ENCODE measurements at places on chromosomes 6 and 20.

- peak; percentile 39 for DNase-seq
Observed at GRCh38 chr6:17714177-17714576, 7.5 kb upstream of the NUP153 start.

DNA sequence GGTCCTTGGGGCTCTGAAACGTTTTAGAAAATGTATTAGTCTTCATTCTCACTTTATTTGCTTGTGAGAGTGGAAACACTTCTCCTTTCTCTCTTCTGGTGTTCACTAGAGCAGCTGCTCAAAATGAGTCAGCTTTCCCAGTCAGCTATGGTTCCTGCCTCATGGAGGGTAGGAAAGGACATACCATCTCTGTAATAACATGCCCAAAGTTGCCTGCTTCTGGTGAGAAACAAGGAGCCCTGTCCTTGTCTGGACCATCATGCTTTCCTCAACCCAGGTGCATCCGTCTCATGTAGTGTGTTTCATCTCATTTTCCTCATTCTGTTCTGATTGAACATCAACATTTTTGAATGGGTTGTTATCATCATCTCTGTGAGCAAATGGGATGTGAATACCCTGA is 17.1 kb upstream of the TINAG start:
- peak; percentile 84 for DNase-seq

DNA sequence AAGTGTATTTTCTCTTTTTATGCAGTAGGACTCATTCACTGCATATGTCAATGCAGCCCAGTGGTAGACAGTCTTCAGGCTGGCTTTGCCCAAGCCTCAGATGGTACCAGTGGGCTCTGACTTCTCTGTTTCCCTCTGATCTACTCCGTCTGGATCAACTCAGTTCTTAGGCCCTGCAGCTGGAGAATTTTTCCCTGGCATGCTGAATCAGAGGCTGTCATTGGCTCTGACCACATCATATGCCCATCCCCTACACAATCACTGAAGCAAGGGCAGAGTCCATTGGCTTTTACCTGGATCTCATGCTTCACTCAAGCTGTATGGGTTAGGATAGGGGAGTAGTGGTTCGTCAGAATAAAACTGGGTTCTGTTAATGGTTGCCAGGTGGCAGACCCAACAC is 57.8 kb downstream of the KIZ start:
- DNase-seq = no peak

DNA sequence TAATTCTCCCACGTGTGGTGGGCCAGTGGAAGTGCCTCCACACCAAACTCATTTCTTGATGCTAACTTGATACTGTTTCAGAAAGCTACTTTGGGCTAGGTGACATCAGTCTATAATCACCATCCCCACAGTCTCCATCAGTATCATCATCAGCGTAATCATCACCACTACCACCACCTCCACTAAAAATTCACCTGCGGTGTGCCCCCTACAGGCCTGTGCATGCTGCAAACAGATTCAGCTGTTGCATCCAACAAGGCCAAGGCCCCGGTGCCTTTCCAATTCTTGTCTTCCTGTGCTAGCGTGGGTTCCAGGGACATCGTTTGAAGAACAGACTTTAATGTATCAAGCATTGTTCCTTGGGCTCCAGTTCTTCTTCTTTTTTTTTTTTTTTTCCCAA is 201.3 kb upstream of the EXOC2 start:
- DNase-seq = no peak

DNA sequence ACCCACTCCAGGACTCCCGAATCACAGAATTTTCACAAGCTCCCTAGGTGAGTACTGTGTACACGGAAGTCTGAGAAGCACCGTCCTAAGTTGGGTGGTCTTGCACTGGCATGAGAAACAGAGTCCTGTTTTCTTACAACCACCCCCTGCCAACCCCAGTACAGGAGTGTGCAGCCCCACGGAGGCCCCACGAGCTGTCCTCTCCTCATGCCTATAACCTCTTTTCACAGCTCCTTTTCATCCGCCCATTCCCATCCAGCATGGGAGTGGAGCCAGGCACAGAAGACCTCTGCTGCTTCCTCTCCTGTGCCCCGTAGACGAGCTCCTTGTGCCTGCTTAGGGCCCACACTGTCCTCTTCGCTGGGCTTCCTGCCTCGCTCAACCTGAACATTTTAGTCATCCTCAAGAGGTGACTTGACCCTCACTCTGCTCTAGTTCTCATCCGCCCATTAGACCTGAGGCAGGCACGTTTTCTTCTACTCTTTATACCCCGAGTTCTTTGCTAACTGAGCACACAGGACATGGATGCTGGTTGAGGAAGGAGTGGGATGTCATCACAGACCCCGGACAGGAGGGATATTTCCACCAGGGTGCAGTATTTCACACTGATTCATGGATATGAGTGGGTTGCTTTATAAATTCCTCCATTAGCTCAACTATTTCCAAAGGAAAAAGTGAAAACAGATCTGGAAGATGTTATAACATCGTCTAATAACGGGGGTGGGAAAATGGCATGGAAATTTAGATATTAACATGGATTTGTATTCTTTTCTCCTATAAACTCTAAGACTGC is 160.5 kb downstream of the TTLL2 start:
- peak; percentile 1 for DNase-seq

DNA sequence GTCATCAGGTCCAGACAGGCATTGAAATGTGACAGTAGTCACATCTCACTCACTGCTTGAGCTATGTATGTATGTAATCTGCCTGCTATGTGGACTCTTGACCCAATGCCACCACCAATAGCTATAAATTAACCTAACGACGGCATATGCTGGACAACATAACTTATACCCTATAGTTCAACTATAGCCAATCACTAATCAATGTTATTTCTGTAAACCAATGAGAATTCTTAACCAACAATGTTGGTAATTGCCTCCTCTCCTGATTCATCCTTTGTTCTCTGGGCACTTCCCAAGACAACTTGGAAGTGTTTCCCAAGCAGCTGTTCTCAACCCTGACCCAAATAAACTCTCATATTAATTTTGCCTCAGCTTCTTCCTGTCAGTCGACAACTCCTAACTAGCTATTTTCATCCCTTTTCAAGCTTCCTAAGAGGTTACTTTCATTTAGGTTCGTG is 24.1 kb upstream of the SERPINB1 start:
- peak; percentile 38 for DNase-seq

DNA sequence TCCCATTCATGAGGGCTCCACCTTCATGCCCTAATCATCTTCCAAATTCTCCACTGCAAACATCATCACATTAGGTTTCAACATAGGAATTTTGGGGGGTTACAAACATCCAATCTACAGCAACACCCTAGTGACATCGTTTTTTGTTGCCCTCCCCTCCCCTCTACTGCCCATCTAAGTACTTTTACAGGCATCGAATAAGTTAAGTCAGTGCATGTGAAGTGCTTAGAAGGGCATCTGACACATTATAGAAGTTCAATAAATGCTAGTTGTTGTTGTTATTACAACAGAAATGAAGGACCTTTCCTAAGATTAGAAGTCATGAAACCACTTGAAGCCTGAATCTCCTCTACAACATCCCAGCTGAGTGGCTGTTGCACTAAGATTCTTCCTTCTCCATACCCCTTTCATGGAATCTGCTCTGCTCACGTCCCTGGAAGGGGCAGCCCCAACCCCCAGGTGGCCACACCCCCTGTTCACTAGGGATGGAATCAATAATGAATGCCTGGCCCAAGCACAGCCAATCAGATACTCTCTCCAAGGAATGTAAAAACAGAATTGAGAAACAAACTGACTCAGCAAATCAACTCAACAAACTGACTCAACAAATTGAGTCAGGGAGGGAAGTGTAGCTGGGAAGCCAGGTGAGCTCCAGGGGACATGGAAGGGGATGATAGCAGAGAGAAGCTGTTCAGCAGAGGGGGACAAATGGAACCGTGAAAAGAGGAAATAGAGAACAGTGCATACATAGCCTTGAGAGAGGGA is 3.9 kb upstream of the LRP11 start:
- peak; percentile 50 for DNase-seq

DNA sequence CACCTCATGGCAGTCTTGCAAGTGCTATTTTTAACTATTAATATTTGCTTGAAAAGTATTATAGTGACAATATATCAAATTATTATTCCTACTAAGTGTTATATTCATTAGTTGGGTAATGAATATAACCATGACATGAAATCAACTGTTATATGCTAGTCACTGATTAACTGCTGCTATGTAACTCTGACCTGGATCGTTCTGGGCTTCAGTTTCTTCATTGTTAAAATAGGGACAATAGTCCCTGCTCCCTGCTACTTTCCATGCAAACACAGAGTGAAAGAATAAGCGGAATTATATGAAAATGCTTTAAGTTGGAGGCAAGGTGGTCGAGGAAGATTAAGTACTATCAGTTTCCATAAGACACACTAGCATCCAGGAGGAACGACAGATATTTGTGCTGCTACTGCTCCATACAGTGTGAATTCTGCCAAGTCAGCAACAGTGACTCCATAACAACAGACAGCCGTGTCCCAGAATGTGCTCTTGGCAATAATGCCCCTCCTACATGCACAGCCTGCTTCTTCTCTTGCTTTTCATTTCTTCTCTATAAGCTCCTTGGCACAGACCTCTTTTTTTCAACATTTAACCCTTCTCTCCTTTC is 107.2 kb downstream of the CHD6 start:
- DNase-seq = no peak

GRCh38 chr20:16174311-16174710 is 398.9 kb downstream of the KIF16B start:
- no peak for DNase-seq

DNA sequence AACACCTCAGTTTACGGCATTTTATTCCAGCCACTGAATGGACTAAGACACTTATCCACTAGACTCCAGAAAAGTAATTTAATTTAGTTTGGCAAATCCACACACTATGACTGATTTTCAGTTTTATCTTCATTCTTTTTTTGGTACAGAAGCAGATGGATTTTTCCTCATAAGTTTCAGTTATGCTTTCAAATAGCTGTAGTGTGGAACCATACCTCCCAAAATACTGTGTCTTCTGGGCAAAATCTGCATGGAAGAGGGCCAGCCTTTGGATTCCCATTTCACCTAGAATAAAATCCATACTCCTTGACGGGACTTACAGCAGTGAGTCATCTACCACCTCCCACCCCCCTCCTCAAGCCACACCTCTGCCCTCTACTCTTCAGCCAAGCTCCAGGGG is 43.0 kb downstream of the GSTA2 start:
- DNase-seq = no peak

GRCh38 chr6:7240351-7240750 is 72.6 kb downstream of the SSR1 start:
- DNase-seq = no peak
